ENCODE measurements at places on chromosomes 3 and 15. TPM values are rescaled to one million over a fixed set of nuclear protein-coding genes. Genes with fewer than 3 reads are reported as not detected.

DNA sequence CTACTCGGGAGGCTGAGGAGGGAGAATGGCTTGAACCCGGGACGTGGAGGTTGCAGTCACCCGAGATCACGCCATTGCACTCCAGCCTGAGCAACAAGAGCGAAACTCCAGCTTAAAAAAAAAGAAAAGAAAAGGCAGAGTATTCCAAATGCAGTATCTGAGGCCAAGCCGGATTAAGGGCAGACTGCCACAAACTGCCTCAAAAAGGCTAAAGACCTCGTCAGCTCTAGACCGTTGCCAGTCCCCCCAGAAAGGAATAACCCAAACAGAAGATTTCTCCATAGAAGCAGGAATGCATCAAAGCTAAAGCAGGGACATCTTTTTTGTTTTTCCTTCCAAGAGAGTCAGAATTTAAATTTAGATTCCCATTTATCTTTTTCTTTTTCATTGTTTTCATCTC, 72.9 kb downstream of the TM4SF4 start:
- no peak for DNase-seq

DNA sequence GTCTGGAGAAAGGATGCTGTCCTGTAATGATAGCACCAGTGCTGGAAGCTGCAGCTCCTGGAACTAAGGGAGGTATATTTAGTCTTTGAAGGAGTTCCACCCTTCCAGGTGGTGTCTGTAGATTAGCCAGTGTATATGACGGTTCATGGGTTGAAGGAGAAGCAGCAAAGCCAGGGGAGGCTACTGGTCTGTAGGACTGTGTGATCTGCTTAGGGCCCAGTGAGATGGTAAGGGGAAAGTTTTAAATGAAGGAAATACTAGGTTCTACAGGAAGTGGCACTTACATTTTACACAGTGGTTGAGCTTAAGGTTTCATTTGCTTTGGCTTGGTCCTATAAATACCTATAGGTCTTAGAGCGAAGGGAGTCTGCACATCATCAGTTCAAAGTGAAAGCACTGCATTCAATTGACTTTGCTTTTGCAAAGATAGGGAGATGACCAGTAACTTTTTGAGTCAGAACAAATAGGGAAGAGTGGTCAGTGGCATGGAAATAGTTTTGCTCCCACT, 5.6 kb downstream of the SLC25A38 start:
- DNase-seq: no peak

DNA sequence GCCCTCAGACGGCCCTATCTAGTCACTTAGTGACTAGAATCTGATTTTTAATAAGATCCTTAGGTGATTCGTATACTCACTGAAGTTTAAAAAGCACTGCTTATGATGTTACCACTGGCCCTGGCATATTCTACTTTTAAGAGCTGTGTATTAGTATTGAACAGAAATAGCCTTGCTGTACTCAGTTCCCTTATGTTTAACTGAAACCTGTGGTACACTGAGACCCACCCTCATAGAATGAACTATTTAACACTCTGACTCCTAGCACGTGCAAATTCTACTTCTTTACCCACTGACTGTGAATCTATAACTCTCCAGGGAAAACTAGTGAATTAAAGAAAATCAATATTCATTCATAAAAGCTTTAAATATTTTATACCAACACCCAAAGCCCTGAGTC, 108.9 kb downstream of the CCNL1 start:
- no peak for DNase-seq

- no peak for DNase-seq
Observed at GRCh38 chr3:131216330-131216729, 165.2 kb upstream of the NUDT16 start.

Gene ARIH2
- 84.4 TPM for total RNA-seq

Gene RARRES1
- 57.7 TPM for total RNA-seq

Data from type B pancreatic cell (in vitro differentiated cells).